ENCODE measurements at places on chromosomes 13 and 19.
A peak's percentile ranks its signal among the peaks of the same experiment; 100 is the strongest.

GRCh38 chr13:95003019-95003813 is 290.9 kb upstream of the SOX21 start:
- DNase-seq = peak; percentile 27

GRCh38 chr13:61148211-61148610 is 267.4 kb downstream of the PCDH20 start:
- no peak for DNase-seq

DNA sequence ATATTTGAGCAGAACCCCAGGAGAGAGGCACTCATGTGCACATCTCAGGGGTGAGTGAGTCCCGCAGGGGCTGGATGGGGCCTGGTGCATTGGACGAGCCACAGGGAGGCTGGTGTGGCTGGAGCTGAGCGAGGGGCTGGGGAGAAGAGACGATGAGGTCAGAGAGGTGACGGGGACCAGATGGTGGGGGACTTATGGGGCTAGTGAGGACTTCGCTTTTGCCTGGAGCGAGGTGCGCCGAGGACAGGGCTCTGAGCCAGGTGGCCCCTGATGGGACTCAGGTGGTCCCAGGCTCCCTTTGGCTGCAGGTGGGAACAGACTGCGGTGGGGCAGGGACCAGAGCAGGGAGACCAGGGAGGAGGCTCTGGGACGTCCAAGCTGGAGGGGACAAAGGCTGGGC is 6.9 kb upstream of the FXYD3 start:
- DNase-seq = no peak

GRCh38 chr13:80340651-80341100 is 250 bp downstream of the SPRY2 start:
- DNase-seq = no peak

- DNase-seq = no peak
These were observed 196.8 kb downstream of the RAP2A start for GRCh38 chr13:97630725-97631124.

- no peak for DNase-seq
These were observed 1447.3 kb upstream of the MIR17HG start for GRCh38 chr13:89900104-89900765.

- no peak for DNase-seq
These were observed 89.7 kb upstream of the SIAH3 start for GRCh38 chr13:45941261-45941660.

DNA sequence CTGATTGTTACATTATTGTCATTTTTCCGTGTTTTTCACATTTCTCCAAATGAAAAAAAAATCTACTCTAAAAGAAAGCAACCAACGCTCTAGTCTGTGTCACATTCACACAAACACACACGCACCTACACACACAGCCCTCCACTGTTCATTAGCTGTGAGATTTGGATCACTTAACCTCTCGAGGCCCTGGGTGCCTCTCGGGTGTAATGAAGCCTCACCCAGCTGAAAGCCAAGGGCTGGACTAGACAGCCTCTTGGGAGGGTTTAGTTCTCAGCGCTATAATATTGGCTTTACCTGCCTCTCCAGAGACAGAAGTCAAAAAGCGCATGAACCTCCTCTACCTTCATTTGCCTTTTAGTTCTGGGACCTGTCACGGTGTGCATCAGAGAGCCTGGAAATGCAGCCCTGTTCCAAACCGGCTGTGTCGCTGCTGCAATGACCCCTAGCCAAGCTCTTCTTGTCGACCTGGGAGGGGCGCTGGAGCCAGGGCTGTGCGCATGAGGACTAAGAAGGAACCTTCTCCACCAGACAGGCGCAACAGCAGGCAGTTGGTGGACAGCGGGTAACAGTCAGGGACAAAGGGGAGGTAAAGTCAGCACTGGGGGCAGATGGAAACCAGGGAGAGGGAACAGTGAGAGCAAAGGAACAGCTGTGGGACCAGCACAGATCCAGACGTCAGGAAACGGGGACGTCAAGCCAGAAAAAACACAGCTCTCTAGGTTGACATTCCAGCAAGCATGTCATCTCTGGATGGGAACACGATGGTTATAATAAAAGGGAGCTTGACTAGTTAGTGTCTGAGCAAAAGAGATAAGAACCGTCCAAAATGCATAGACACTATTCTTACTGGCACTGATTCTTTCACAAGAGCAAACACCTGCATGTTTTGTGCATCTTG is 375.9 kb downstream of the EFNB2 start:
- no peak for DNase-seq

DNA sequence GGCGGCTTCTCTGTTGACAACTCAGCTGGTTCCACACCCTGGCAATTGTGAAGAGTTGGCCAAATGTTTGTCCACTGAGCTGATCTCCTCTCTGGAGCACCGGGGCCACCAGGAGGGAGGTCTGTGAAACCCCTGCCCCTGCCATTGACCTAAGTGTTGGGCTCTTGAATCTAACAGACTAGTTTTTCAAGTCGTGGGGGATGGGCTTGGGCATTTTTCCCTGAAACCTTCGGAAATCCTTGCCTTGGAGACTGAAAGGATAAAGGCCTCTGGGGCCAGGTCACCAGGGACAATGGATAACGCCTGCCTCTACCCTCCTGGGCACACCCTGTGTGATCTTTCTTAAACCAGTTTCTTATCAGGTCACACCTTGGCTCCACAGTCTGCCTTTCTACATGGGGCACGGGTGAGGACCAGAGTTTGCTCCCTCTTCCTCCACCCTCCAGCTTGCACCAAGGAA is 881 bp downstream of the GEMIN7 start:
- no peak for DNase-seq

Data from GM03348 (cell line).